Posterior vena cava (tissue), 2 donors: ENCODE measurements at places on chromosomes 2 and 18. TPM values are rescaled to one million over a fixed set of nuclear protein-coding genes. Genes with fewer than 3 reads are reported as not detected.

The PSD4 gene
- 10.5 TPM for total RNA-seq

DNA sequence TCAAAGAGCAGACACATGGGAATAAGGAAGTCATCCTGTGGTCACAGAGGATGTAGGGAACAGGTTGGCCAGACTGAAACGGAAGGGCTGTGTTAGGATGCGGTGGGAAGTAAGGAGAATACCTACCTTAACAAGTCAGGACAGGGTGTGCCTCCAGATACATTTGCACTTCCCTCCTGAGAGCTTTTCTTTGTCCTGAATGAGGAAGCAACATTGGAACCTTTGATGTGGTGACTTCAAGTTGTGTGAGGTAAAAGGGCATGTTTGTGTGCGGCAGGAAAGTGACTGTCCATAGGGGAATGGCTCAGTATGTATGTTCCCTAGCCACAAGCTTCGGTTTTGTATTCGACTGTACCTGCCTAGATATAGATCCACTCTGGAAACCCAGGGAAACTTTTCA, 24.9 kb upstream of the LRRTM1 start:
- DNase-seq, result no peak

- no peak for DNase-seq
These were observed 13.7 kb downstream of the CYB5A start for GRCh38 chr18:74278058-74278457.

- DNase-seq, result no peak
These were observed 20.5 kb upstream of the C1D start for GRCh38 chr2:68083346-68083745.

- no peak for DNase-seq
These were observed 39.6 kb downstream of the ZFP36L2 start for GRCh38 chr2:43186679-43187374.

DNA sequence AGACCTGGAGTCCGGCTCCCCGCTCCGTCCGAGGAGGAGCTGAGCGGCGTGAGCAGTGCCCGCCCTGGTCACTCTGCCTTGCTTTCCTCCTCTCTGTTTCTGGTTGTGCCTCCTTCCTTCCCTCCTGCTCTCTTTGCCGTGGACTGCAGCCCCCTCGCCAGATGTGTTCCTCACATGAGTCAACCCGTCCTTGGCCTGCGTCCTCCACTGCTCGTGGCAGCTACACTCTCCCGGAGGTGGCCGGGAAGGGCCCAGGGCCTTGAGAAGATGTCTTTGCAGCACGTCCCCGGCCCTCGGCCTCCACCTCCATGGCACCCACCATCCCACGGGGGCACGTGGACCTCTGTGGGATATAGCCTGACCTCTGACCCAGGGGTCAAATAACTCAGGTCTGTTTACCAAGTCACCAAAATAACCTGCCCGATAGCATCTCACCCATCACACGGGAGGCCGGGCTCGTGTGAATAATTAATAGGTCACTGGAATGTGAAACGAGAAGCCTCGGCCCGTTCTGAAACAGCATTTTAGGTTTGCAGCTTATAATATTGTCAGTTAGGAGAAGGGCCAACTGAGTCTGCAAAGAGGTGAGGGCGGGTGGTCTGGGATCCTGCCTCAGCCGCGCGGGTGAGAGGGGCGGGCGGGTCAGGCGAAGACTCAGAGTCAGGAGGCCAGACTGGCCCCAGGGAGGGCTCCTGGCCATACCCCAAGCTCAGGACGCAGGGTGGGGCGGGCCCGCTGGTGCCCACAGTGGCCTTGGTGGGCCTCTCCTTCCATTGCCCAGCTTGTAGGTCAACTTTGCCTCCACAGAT, 42.6 kb downstream of the NFATC1 start:
- no peak for DNase-seq

DNA sequence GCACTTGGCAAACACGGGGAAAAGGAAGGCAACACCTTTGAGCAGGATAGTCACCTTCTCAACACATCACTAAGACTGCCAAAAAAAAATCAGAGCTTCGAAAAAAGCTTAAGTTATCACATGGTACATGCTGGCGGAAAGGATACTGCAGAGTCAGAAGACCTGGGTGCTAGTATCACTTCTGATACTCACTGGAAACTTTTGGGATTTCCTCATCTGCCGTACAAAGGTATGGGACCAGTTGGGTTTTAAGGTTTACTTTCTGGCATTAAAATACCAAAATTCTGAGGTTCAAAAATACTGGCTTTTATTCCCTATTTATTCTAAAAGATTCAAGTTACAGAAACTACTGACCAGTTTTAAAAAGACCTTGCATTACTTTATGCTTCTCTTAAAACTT, 2.9 kb downstream of the SUCLG1 start:
- DNase-seq, result no peak

- no peak for DNase-seq
These were observed 233.7 kb upstream of the HNRNPA3 start for GRCh38 chr2:176978921-176979320.

DNA sequence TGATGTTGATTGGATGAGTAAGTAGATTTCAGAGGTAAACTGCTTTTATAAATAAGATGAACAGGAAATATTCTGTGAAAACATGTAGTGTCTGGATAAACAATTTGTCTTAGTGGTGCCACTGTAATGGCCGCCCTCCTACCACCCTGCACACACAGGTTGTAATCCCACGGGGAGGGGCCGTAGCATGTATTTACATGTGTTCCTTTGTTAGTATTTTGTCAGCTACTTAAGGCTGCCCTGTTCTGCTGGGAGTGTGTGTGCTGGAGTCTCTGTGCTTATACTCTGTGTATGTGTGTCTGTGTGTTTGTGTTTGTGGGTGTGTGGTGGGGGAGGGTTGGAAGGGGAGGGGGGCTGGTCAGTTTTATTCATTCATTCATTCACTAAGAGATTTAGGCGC, 5.1 kb downstream of the TSHZ1 start:
- no peak for DNase-seq

- DNase-seq, result no peak
These were observed 84.2 kb upstream of the STPG4 start for GRCh38 chr2:47239119-47239969.

DNA sequence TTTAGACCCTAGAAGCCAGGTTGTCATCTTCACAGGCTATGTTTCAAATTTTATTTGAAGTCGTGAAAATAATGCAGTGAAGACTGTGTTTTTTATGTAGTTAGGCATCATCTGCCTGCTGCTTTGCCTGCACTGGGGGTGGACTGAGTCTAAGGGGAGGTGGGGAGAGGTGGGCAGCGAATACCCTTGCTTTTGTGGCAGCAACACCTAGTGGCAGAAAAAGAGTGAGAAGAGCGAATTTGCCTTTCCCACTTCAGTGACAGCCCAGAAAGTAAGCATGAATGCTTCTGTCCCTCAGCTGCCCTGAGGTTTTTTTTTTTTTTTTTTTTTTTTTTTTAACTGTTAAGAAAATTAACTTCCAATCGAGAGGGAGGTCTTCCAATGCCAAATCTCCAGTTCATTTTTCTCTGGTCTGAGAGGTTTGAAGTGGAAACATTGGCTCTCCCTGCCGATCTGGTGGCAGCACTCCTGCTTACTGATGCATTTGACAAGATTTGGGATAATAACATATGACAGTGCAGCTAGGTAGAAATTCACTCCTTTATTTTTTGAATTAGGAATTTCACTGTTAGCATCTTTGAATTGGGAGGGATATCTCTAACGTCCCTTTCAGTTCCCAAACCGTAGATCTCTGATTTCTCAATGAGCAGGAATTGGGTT, 60.3 kb upstream of the LYPD6B start:
- DNase-seq, result no peak

- no peak for DNase-seq
These were observed 212.6 kb downstream of the PRKCE start for GRCh38 chr2:45864121-45864520.
